ENCODE measurements at places on chromosomes 1 and 21.

DNA sequence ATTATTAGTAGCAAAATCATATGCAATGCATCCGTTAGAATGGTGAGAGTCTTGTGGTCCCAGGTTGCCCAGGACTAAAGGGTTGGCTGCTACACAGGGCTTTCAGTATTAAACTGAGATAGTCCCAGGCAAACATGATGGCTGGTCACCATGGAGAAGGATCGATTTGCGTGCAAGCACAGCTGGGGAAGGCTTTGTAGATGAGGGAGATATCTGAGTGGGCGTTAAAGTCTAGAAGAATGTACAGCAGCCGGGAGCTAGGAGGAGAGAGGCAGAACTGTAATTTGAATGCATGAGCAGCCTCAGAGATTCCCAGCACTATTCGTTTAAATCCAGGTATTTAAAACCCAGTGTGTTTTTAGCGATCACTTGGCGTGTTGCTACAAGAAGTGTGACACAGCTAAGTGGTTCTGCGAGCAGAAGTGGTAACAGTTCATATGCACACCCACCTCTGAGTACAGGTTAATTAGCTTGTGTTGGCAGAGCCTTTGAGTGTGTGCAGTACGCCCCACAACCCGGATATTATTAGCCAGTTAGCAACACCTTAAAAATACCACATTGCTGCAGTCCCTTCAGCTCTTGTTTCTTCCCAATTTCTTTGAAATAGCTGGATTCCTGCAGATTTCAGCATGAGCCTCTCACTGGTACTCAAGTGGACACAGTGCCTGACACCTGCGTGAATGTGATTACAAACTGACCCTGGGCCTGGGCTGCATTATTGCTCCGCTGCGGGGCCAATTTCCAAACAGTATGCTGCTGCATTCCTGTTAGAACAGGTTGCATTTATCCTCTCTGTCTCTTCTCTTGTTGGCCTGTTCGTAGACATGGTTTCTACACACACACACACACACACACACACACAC, 67.2 kb upstream of the SCAF4 start:
- DNase-seq = no peak

DNA sequence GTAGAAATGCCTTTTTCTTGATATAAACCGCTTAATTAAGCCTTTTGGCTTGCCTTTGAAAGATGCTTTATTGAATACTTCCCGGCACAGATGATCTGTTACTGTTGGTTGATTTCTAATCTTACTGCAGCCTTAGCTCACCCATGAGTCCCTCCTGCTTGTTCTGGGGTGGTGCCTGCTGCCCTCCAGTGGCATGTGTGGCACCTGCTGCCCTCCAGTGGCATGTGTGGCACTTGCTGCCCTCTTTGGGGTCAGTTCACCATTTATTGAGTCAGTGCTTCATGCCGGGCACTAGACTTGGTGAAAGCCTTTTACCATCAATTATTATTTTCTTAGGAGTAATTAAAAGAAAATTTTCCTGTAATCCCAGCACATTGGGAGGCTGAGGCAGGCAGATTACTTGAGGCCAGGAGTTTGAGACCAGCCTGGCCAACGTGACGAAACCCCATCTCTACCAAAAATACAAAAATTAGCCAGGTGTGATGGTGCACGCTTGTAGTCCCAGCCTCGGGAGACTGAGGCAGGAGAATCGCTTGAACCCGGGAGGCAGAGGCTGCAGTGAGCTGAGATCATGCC, 54.3 kb downstream of the ADARB1 start:
- DNase-seq = no peak

GRCh38 chr21:42109873-42110525, 38.9 kb downstream of the UMODL1 start:
- DNase-seq = no peak

DNA sequence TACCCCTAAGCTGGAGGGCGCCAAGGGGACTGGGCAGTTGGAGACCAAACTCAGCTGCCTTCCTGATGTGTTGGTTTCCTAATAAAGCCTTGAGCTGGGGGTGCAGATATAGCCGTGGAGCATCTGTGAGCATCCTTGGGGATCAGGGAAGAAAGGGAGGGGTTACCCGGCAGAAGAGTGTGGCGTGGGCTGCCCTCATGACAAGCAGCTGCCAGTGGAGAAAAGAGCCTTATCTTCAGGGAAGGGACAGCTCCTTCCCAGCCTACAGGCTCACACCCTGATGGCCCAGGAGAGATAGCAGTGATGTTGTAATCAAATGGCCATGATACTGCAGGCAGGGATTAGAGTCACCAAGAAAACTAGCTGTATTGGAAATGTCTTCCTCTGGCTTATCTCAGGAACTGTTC, 10.8 kb upstream of the NFASC start:
- no peak for DNase-seq

DNA sequence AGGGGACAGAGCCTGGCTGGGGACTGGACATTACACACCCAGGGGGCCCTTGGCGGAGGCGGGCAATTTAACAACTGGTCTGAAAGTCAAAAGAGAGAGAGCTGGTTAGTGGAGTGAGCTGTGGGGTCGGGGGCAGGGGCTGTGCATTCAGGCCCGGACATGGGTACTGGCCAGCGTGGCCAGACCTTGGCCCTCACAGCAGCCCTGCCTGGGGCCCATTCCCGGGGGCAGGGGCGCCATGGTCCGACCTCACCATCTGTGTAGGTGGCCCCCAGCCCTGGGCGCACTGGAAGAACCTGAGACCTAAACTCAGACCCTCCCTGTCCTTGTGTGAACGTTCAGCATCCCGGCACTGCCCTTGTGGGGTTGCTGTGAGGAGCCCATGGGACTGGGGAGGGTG, 5.0 kb downstream of the CLDN19 start:
- no peak for DNase-seq

DNA sequence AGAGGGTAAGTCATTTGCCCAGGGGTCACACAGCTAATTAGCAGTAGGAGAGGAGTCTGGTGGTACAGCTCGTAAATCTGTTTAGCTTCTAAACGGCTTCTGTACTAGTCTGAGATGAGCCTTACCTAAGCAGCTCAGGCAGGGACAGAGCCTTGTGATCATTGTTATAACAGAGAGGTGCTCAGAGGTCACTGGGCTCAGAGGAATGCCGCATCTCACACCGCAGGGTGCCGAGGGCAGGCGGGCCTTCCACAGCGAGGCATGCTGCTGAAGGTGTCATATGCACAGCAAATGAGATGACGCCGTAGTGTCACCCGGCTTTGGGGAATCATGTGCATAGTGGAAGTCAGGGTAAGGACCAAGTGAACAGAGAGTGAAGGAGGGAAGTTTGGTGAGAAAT, 305.2 kb upstream of the FMN2 start:
- no peak for DNase-seq

DNA sequence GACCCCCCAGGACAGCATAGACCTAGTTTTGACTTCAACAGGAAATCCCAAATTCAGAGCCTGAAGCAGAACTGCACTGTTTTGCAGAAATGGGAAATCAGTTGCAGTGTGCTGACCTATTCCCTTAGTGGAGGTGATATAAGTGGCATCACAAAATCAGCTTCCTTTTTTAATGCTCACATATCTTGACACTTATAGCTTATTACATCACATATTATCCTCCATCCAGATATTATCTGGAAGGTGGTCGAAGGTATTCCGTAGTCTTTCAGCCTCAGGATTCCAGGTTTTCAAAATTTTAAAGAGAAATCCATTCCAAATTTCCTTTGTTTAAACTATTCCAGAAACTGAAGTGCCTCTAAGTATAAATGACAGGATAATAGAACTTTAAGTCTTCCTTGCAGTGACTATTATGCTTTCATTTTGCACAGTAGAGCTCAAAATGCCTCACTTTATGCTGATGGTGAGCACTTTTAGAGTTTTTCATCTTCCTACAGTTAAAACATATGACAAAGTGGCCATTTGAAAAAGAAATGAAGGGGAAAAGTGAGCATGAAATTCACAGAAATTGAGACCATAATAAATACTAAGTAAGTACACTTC, 106.4 kb upstream of the DPYD start:
- no peak for DNase-seq

DNA sequence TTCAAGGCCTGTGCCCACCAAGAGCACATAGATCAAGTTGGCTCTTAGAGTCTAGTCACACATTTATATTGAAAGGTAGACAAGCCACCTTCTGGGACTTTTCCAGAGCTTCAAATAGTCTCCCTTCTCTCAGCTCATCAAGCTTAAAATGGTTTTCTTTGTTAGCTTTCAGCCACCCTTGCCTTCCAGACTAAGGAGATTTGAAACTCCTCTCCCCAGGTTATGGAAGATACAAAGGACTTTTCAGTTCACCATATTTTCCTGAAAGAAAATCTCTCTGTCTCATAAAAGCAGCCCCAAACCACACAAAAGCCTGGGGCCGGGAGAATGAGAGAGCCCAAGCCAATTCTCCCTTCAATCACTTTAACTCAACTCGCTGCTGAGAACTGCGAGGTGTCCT, 134.1 kb downstream of the ZC3H11B start:
- DNase-seq = no peak

- DNase-seq = no peak
These were observed 174 bp downstream of the SH3BP5L start for GRCh38 chr1:248825573-248825908.

- DNase-seq = no peak
These were observed 66.4 kb downstream of the MARK1 start for GRCh38 chr1:220594356-220594755.

DNA sequence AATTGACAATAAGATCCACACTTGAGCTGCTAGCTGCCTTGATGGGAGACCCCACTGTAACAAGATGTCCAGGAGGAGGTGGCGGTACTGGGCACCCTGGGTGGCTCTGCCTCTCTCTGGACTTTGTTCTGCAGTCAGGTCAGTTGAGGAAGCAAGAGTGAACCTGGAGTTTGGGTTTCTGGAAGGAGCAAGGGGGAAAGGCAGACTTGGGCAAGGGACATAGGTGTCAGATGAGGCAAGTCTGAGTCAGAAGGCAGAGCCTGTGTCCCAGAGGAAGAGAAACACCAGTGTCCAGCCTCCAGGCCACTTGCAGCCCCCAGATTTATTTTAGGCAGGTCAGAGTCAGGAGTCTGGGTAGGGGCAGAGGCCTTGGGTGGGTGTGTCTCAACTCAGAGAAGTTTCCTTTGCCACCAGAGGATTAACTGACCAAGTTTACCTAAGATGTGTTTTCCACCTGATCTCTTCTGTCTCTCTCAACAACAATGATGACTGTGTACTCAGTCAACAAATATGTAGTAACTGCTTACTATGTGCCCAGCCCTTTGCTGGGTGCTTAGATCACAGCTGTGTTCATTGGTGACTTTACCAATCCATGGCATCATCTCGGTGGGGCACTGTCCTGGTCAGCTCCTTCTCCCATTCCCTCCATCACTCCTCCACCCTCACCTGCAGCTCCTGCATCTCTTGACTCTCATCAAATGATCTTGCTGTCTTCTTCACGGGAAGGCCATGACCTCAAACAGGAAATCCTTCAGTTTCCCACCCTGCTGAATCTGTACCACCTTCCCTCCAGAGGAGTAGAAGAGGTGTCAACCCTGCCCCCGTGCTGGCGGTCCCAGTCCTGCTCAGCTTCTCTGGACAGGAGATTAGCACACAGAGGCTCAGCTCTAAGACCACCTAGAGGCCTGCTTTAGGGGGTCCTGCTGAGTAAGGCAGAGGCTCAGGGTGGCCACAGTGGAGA, 36.6 kb downstream of the ELF3 start:
- no peak for DNase-seq

DNA sequence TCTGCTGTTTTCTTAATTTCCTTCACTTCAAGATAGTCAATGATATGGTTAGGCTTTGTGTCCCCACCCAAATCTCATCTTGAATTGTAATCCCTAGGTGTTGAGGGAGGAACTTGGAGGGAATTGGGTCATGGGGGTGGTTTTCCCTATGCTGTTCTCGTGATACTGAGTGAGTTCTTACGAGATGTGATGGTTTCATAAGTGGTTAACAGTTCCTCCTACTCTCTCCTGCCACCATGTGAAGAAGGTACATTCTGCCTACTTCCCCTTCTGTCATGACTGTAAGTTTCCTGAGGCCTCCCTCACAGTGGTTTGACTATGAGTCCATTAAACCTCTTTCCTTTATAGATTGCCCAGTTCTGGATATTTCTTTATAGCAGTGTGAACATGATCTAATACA, 74.0 kb upstream of the SAMSN1 start:
- no peak for DNase-seq

GRCh38 chr1:21622466-21623315, 46.5 kb downstream of the RAP1GAP start:
- peak; percentile 51 for DNase-seq

Data from GM12892 (cell line).